Endothelial cell (in vitro differentiated cells): ENCODE measurements at places on chromosomes 6 and 20.

- DNase-seq, result no peak
Measured at GRCh38 chr6:162921062-162921461, 193.3 kb downstream of the PACRG start.

- DNase-seq, result no peak
Measured at GRCh38 chr6:110352563-110353262, 5.4 kb downstream of the METTL24 start.

- no peak for DNase-seq
Measured at GRCh38 chr20:61596687-61597330, 344.7 kb downstream of the CDH4 start.

DNA sequence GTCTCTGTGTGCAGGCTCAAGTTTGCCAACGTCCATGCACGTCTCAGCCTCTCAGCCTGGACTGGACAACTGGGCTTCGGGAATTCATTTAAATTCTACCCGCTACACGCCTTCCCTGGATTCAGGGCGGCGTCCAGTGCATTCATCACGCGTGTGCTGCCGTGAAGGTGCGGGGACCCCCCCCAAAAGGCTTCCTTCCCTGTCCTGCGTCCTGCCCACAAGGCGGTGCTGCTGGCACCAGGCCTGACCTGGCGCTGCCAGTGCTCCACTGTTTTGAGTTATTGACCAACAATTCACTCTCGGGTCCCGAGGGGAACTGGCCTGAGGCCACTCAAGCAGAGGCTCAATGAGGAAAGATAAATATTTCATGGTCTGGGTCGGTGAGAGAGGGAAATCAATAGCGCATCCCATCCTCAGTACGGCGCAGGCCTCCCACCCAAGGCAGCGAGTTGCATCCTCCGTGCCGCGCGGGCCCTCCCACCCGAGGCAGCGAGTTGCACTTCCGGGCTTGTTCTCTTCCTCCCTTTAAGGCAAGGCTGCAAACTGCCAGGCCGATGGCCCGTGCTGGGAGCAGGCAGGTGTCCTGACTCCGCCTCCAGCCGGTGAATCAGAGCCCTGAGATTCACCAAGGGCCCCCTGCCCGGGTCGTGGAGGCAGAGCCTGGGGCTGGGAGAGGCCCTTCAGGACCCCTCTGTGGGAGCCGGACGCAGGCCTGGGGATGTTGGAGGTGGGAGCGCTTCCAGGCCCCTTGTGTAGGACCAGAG lies 22.8 kb upstream of the BHLHE23 start:
- DNase-seq, result no peak

DNA sequence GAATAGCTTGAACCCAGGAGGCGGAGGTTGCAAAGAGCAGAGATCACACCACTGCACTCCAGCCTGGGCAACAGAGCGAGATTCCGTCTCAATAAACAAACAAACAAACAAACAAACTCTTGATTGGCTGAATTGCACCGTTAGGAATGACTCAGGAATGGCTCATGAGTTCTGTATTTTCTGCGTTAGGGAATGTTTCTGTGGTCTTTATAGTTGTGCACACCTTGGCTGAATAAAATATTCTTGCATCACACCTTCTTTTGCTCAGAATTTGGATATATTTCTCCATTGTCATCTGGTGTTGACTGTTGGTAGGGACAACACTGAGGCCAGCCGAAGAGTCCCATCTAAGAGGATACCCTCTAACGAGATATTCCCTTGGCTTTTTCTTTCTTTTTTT lies 19.6 kb upstream of the PI16 start:
- DNase-seq, result no peak

GRCh38 chr6:157891544-157892362 lies 68.7 kb downstream of the SNX9 start:
- DNase-seq, result no peak

DNA sequence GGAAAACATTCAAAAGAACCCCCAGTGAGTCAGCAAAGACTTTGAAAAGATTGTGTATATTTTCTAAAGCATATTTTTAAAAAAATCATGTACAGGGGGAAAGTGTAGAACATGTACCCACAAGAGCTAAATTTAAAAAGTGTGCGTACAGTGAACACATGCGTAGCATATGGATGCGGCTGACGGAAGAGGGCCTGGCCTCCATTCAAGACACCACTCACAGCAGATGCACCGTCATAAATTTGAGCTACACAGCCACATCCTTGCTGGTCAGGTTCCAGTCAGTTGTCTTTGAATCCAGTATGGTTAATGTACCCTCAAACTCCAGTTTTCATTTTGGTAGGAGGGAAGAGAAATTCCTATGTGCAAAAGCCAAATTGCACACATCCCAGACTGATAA lies 54.3 kb upstream of the SPACA1 start:
- DNase-seq, result no peak

DNA sequence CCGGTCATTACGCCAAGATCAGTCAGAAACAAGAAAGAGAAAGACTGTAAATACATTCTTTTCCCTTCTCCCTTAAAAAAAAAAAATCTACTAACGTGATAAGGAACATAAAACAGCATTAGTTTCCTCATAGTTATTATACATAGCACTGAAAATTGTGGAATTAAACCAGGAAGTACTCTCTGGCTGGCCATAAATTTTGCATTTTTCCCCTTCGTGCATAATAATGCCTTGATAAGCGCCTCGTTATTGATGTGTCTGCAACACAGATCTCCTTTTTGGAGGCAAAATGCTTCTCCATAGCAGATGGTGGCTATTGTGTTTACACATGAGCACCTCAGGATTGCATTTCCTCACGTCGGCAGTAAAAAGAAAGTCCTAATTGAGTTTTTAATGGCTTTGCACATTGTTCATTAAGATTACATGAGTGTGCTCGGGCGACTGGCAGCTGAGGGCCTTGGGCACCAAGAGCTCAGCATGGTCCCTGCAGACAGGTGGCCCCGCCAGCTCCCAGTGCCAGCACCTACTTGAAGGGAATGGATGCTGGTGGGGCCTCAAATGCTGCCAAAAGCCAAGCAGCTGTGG lies 394.5 kb downstream of the PTPRT start:
- no peak for DNase-seq

- DNase-seq, result no peak
Measured at GRCh38 chr6:113645986-113646385, 211.2 kb upstream of the MARCKS start.

DNA sequence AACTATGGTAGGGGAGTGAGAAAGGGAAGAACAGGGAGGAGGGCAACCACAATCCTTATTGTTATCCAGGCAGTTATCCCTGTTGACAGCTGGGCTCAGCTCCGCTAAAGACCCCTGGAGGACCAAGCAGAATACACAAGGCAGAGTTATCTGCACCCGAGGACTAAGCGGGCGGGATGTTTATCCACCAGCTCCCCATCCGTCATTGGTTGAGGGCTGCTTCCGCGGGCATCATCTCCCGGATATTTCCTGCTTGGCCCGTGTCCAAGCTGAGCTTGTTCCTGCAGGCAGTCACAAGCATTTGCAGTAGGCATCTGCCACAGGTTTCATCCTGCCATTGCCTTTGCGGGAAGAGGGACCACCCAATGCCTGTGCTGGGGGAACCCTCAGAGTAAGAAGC lies 102.1 kb downstream of the DLGAP4 start:
- DNase-seq, result peak; percentile 57

GRCh38 chr6:22248513-22249308 lies 48.1 kb downstream of the PRL start:
- DNase-seq, result no peak

- DNase-seq, result peak; percentile 85
Measured at GRCh38 chr20:51014797-51015722, 7.8 kb downstream of the KCNG1 start.

GRCh38 chr6:3904518-3904917 lies 55.3 kb downstream of the FAM50B start:
- no peak for DNase-seq
